Ecto neural progenitor cell (in vitro differentiated cells): ENCODE measurements at places on chromosomes 3 and 15.

- no peak for DNase-seq
These were observed 21.4 kb downstream of the ACAP2 start for GRCh38 chr3:195421400-195421799.

DNA sequence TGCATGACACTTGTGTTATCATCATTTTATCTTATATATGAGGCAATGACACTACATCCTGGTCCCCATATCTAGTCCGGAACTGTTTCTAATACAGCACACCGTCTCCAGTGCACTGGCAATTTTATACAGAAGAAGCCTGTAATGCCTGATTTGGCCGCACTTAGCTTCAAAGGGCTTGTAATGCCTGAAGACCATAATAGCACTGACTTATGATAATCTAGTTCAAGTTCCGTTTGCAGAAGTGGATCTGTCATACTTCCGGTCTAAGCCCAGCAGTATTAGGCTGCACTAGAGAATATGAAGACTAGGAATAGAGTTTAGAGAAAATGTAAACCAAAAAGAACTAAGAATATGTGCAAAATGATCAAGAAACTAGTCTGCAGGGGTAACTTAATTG, 1.3 kb downstream of the BNIP2 start:
- no peak for DNase-seq

- no peak for DNase-seq
These were observed 101.9 kb downstream of the TNIK start for GRCh38 chr3:171358181-171358880.

- DNase-seq: no peak
These were observed 243.5 kb upstream of the TRIM42 start for GRCh38 chr3:140434261-140434905.

DNA sequence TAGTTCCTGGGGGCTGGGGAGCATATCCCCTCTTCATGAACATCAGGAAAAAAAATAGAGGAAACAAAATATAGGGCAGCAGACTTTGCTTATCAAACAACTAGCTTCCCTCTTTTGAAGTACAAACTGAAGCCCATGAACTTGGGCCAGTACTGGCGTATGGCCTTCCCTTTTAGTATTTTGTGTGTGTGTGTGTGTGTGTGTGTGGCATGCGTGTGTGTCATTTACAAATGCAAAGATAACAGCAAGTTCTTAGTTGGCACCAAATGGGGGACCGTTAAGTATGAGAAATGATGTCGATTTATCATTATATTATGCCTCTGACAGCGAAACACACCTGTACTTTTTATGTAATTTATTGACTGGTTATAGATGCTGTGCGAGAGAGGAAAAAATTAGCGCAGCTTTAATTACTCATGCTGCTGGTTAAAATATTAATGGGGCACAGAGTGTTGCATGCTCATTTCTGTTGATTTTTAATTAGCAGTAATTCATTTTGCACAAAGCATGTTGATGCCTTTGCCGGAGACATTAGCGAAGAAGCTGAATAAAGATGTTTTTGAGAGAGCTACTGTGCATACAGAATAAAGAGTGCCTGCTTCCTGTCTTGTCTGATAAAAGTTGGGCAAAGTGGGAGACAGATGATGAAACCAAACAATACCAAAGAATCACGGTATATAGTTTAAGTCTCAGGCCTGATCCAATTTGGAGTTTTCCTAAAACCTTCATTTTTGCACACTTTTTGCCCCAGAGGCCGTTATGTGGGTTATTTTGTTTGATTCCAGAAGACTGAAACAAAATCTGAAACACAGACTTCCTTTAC, 297.1 kb downstream of the SATB1 start:
- DNase-seq: no peak

DNA sequence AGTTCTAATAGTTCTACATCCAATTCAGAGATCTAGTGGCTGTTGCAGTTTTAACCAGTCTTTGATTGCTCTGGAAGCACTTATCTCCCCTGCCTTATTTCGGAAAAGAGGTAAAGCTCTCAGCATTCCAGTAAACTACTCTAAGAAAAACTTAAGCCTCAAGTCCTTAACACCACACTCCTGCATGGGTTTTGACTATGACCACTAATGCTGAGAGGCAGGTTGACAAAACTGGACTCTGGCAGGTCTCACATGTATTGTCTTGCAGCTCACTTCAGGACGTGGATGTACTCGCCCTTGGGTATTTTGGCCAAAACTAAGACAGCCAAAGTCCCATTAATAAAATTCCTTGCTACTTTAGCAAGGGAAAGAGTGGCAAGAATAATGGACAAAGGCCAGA, 405.9 kb upstream of the GRM7 start:
- no peak for DNase-seq

DNA sequence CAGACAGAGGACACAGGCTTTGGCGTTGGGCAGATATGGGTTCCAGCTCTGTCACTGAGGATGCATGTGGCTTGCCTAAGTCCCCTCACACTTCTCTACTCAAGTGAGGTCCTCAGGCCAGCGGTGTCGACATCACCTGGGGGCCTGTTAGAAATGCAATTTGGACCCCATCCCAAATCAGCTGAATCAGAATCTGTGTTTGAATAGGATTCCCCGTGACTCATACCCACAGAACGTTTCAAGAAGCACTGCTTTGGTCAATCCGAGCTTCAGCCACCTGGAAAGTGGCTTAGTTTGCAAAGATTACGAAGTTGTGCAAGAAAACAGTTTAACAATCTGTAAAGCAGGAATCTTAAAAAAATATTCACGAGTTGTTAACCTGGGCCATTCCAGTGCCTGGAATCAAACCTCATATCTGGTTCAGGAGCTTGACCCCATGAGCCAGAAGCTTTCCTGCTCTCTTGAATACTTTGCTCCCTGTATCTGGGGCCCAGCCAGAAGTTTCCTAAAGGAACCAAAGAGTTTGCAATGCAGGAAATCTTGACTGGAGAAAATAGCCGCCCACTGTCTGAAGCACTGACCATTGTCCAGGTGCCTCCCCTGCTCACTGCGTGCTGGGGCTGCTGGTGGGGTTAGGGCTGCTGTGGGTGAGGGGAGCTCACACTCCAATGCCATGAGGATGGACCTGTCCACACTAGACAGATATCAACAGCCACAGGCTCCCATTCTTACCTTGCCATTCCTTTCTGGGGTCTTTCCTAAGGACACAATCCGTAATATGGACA, 208.5 kb upstream of the LINGO1 start:
- DNase-seq: no peak

GRCh38 chr3:141181819-141182218, 49.8 kb upstream of the PXYLP1 start:
- DNase-seq: no peak

DNA sequence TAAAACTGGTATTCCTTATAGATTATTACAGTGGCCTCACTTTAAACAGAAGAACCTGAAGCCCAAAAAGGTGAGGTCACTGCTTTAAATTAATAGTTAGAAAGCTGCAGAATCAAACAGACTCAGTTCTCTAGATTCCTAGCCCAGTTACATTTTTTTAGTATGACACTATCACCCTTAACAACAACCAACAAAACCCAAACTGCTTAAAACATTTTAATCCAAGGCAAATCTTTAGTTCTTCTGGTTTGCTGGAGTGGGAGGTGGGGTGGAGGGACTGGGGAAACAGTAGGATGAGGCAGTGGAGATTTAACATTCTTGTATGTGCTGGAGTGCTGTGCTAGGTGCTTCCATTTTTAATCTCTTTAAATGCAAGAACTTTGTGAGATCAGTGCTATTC, 631.6 kb upstream of the KCNMB2 start:
- no peak for DNase-seq

GRCh38 chr3:52121464-52121805, 32.8 kb downstream of the POC1A start:
- DNase-seq: no peak

DNA sequence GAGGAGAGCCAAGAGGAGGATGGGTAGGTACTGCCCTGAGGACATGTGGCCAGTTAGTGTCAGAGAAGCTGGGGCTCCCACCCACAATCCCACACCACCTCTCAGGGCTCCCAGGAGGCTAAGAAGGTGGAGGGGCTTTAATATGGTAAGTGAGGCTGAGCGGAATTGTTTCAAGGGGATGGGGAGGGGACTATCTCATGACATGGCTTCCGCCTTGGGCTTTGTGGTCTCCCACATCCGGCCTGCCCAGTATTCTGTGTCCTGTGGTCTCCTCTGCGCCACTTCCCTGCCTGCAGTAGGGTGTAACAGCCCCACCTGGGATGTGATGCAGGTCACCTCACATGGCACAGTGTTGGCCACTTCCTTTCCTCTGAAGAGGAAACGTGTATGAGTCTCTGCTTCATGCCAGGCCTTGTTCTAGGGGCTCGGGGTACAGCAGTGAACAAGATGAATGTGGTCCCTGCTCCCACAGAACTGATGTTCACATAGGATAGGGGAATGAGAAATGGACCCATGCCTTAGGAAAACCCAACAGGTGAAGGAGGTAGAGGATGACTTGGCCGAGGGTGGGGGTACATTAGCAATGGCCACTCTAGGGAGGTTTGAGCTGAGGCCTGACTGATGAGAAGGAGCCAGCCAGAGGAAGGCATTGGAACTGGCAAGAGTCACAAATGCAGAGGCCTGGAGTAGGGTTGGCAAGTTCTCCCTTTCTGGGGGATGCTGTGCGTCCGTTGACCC, 3.2 kb downstream of the NEIL1 start:
- peak; percentile 38 for DNase-seq

GRCh38 chr15:83061680-83062079, 5.4 kb downstream of the BTBD1 start:
- DNase-seq: no peak

DNA sequence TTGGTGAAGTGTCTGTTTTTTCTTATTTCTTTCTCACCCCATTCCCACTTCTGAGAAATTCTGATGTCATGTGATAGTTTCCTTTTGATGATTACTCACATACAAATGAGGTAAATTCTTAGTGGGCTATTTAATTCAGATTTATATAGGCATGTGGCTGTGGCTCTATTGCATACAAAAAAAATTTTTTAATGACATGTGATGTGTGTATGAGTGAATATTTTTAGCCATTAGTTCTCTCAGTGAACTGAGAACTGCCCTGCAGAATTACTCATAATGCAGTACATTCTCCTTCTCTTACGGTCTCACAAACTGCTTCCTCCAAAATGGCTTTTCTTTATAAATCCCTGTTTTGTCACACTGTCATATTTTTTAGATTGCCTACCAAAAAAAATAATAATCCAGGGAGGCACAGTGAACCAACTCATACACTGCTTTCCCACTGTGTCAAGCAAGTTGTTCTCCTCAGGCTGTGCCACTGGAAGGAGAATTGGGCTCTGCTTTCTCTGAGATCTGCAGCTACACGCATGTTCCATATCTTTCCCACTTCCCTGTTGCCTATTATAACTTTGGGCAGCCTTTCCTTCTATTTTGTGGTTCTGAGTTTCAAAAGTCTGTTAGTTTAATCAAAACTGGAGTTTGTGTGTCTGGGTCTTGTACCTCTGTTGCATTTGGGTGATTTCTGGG, 415.7 kb upstream of the THBS1 start:
- DNase-seq: no peak

DNA sequence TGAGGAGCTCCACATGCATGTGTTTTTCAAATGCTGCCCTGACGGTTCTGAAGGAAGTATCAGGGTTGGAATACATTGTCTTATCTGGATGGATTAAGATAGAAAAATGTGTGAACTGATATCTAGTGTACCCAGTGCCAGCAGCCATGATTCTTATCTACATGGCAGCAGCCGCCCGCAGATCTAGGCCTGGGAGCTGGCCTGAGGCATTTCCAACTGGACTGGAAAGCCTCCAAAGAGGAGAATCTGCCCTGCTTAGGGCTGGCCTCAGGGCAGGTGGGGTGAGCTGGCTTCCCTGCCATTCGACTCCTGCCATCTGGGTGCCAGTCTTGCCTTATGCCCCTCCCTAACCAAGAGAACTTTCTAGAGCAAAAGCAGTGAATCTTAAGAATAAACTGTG, 125.8 kb downstream of the SSR3 start:
- DNase-seq: no peak

DNA sequence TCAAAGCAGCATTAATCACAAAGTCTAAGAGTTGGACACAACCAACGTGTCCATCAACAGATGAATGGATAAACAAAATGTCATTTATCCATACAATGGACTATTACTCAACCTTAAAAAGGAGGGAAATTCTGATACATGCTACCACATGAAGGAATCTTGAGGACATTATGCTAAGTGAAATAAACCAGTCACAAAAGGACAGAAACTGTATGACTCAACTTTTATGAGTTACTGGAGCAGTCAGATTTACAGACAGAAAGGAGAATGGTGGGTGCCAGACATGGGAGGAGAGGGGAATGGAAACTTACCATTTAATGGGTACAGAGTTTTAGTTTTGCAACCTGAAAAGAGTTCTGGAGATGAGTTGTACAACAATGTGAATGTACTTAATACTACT, 43.0 kb upstream of the SEC13 start:
- no peak for DNase-seq

DNA sequence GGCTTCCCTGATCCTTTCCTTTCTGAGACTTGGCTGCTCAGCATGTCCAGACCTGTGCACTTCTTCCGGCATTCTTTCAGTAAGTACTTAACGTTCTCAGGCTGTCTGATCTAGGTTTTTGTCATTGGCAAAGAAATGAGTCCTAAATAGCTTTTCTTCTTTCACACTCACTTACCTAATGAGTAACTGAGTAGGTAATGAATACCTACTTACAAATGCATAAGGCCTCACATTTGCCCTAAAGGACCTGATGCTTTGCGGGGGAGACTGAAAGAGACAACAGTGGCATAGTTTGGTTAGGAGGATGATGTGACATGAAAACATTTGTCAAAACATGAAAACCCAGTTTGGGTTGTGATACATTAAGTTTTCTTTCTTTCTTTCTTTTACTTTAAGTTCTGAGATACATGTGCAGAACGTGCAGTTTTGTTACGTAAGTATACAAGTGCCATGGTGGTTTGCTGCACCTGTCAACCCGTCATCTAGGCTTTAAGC, 516.7 kb upstream of the CFAP20DC start:
- DNase-seq: no peak

- no peak for DNase-seq
These were observed 3.5 kb upstream of the CCDC9B start for GRCh38 chr15:40344217-40344616.

DNA sequence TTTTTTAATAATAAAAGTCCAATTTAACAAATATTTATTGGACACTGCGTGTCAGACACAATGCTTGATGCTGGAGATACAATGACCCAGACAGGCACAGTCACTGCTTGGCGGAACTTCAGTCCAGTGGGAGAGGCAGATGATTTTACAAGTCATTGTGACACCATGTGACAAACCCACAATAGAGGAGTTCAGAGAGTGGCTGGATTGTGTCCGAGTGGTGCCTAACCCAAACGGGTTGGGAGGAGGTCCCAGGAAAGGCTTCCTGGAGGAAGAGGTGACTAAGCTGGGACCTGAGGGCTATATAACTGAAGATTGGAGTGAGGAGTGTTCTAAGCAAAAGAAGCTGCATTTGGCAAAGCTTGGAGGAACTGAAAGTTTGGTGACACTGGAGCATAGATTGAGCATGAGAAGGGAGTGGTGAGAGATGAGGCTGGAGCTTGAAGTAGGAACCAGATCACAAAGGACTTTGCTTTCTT, 41.4 kb downstream of the CRTC3 start:
- no peak for DNase-seq

- DNase-seq: peak; percentile 82
These were observed at the start of gene RHOV for GRCh38 chr15:40873694-40874561. TSS of gene RHOV (minus strand) at chr15:40874234. CDS start at chr15:40874139, 95 bp downstream.
